ENCODE measurements at places on chromosomes 11 and 22.
A peak's percentile ranks its signal among the peaks of the same experiment; 100 is the strongest.

GRCh38 chr22:27327981-27328721 lies 473.4 kb downstream of the MN1 start:
- no peak for DNase-seq

- no peak for DNase-seq
Measured at GRCh38 chr11:112861356-112861755, 99.9 kb upstream of the NCAM1 start.

GRCh38 chr11:110092111-110092514 lies 1.1 kb upstream of the ZC3H12C start:
- DNase-seq = no peak

DNA sequence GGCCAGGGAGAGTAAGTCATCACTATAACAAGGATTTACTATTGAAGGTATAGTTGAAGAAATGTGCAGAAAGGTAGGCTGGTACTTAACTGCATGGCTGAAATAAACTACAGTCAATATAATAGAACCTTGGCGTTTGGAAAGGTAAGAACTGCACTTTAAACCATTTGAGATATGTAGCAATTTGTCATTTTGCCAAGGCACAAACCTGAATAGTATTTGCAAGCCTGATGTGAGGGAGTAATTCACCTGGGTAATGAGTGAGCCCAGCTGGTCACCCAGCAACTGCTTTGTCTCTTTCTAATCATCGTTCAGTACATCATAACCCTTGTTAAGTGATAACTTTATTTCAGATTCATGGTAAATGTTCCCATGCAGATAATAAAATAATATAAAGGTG lies 62.3 kb upstream of the SCUBE2 start:
- no peak for DNase-seq

- DNase-seq = no peak
Measured at GRCh38 chr11:133955945-133956421, 785 bp downstream of the IGSF9B start.

GRCh38 chr11:92316106-92316809 lies 91.6 kb downstream of the FAT3 start:
- no peak for DNase-seq

DNA sequence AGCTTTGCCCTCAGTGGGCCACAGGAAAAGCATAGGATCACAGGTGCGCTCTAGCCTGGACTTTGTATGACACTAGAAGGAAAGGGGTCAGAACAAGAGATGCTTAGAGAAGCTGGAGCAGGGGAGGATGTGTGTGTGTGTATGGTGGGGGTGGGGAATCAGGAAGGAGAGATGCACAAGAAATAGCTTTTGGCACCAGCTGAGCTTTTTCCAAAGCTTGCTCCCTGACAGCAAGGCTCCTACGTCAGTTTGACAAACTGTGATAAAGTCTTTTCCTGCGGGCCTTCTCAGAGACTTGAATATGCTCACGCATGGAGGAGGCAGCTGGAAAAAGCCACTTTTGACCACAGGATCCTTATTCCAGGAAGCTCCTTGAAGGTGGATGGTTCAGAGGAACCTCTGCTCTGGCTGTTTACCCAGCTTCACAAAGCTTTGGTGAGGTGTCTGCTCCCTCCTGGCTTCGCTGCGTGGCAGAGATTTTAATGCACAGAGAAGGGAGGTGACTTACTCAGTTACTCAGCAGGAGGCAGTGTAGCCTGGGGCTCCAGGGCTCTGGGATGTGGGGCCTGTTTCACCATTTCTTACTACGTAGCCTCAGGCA lies 3.9 kb downstream of the CDC42EP1 start:
- DNase-seq = no peak

DNA sequence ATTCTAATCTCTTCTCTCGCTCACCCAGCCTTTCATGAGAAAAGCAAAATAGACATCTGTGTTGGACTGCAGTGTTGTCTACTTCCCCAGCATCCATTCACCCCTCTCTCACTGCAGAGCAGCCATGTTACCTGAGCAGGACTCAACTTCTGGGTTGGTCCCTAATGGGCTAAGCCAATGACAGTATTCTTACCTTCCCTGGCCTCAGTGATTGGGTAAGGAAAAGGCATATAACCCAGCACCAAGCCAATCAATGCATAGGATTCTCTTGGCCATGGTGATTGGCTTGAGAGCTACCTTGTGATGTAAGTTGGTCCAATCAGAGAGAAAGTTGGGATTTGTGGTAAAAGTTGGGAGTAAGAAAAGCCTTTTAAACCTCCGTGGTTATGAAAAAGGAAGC lies 99.8 kb upstream of the NECTIN1 start:
- DNase-seq = no peak

DNA sequence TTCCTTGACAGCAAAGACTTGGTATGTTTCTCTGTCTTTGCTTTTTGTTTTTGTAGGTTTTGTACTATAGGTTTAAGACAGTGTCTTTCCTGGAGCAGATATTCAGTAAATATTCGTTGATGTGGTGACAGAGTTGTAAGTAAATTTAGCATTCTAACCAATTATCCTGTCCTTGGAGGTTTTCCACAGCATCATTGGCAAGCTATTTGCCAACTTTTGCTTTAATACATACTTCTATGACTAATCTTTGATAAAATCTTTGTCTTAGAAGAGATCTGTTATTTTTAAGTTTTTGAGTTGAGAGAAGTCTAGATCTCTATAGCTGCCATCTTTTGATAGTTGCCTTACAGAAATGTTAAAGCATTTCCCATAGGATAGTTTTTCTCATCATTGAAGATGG lies 3.8 kb downstream of the USP47 start:
- no peak for DNase-seq

DNA sequence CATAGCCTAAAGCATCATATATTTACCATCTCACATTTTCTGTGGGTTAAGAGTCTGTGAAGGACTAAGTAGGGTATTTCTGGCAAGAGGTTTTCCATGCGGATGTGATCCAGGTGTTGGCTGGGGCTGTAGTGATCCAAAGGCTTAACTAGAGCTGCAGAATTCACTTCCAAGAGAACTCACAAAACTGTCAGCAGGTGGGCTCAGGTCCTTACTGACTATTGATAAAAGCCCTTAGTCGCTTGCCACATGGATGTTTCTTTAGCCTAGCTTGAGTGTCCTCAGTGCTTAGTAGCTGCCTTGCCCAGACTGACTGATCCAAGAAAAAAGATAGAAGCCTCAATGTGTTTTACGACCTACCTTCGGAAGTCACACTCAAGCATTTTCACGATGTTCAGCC lies 250.8 kb downstream of the CNTN5 start:
- no peak for DNase-seq

GRCh38 chr22:41405588-41405987 lies 23.8 kb downstream of the TEF start:
- DNase-seq = no peak

- no peak for DNase-seq
Measured at GRCh38 chr11:126219547-126219946, 8.0 kb downstream of the FAM118B start.

GRCh38 chr11:34298871-34299270 lies 58.9 kb downstream of the ABTB2 start:
- no peak for DNase-seq

- DNase-seq = peak; percentile 49
Measured at GRCh38 chr22:42868751-42869251, 11.7 kb upstream of the ARFGAP3 start.

DNA sequence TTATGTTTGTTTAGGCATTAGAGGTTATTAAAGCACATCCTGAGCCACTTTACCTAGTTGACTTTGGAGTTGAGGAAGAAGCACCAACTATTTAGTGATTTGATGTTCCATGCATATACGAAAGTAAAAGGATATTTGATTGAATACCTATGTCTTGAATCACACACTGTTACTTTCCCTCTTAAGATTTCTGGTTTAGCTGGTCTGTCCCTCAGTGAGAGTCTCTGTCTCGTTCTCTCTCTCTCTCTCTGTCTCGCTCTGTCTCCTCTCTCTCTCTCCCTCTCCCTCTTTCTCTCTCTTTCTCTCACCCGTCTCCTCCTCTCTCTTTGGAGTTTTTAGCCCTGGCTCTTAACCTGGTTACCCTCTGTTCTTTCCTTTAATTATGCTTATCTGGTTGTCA lies 11.0 kb downstream of the CTNND1 start:
- no peak for DNase-seq

GRCh38 chr11:69311767-69312385 lies 17.9 kb downstream of the MYEOV start:
- DNase-seq = no peak

DNA sequence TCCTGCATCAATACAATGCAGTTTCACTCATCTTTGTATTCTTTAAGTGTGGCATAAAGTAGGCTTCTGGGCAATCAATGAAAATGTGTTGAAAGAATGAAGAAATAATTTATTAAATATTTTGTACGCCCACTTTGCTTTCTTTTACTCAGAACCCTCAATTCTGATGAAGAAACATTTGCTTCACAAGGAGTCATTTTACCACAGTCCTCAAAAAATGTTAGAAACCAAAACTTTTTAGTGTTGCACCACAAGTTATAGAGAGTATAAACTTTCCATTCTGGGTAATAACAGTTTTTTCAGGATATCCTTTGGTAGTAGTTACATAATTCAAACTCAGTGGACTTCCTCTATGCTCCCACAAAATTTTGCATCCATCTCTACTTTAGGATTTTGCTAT lies 360.5 kb downstream of the DLG2 start:
- no peak for DNase-seq

DNA sequence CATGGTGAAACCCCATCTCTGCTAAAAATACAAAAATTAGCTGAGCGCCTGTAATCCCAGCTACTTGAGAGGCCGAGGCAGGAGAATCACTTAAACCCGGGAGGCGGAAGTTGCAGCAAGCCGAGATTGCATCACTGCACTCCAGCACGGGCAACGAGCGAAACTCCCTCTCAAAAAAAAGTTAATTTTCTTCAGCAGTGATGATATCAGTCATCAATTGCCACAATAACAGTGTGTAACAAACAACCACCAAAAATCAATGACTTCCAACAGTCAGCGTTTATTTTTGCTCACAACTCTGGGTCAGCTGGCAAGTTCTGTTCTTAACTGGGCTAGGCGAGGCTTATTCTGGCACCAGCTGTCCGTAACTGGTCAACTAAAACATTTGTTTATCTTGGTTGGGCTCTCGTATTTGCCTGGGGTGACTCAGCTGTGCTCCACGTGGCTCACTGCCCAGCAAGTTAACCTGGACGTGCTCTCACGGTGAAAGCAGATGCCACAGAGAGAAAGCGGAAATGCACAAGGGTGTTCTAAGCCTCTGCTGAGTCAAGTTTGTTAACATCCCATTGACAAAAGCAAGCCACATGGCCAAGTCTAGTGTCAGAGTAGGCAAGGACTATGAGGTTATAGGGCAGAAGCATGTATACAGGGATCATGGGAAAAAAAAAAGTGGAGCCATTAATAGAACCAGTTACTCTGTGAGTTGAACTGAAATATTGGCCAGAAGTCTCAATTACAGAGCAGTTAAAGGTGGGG lies 52.1 kb downstream of the LHFPL7 start:
- DNase-seq = peak; percentile 96

- no peak for DNase-seq
Measured at GRCh38 chr11:105004021-105004420, 18.9 kb downstream of the CASP5 start.

GRCh38 chr11:70073871-70074371 lies 4.2 kb upstream of the ANO1 start:
- DNase-seq = peak; percentile 86

DNA sequence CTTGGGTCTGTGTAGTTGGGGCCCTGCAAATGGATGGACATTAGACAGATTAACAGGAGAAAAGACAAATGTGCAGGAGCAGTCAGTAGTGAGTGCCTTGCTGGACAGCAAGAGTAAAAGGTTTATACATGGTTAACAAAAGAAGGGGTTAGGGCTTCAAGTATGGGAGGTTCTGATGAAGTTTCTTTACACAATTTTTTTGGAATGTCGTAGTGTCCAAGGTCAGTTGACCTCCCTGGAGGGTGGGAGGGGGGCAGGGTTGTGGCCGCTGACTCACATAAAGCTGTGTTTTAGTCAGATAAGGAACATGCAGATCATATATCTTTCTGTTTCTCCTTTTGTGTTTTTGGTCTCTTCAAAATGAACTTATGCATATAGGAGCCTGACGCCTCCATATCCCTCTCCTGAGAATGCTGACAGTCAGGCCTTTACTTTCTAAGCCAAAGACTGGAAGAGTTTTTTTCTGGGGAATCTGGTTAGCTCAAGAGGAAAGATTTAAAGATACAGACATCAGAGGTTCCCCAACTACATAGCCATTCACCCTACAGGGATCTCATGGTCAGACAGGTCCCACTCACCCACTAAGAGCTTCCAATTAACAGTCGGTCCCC lies 134.3 kb downstream of the NECTIN1 start:
- DNase-seq = no peak

DNA sequence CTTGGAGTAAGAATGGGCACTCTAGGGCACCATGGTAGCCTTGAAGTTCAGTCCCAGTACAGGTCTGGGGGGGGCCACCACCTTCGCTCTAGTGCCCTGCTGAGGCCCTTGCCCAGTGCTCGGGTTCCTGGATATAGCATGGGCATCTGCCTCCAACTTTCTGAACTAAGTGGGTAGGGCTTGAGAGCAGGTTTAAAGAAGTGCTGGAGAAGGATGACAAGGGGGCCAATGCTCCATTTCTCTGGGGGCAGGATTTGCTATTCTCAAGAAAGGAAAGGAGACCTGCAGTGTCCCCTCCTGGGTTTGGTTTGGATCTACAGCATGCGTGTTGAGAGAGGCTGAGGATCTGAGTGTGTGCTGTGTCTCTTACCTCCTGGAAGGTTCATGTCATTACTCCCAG lies 82.2 kb upstream of the SUSD2 start:
- peak; percentile 35 for DNase-seq

DNA sequence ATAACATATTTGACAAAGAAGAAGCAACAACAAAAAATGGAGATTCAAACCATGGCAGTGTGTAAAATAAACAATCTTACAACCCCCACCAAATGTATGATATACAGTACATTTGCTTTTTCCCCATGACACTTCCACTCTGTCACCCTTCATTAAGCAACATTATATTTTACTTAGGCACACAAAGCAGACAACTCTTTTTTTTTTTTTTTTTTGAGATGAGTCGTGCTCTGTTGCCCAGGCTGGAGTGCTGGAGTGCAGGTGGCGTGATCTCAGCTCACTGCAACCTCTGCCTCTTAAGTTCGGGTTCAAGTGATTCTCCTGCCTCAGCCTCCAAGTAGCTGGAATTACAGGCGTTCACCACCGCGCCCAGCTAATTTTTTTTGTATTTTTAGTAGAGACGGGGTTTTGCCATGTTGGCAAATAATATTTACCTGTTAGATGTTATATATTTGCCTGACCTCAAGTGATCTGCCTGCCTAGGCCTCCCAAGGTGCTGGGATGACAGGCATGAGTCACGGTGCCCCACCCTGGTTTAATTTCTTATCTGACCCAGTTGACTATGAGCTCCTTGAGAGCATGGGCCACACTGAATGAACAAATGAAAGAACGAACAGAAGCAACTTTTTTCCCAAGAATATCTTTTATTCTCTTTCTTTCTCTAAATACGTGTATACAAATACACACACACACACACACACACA lies 5.5 kb upstream of the PCF11 start:
- DNase-seq = no peak

- no peak for DNase-seq
Measured at GRCh38 chr22:32997295-32997694, 60.9 kb downstream of the SYN3 start.

- DNase-seq = no peak
Measured at GRCh38 chr11:134485316-134485715, 73.3 kb upstream of the B3GAT1 start.
